Hematopoietic multipotent progenitor cell treated with erythropoietin and hydrocortisone succinate and interleukin-3 and kit ligand, for 6 days (in vitro differentiated cells): ENCODE measurements at places on chromosomes 3 and 15.
A peak's percentile ranks its signal among the peaks of the same experiment; 100 is the strongest.

- no peak for DNase-seq
Observed at GRCh38 chr15:77040673-77041072, 30.2 kb downstream of the TSPAN3 start.

DNA sequence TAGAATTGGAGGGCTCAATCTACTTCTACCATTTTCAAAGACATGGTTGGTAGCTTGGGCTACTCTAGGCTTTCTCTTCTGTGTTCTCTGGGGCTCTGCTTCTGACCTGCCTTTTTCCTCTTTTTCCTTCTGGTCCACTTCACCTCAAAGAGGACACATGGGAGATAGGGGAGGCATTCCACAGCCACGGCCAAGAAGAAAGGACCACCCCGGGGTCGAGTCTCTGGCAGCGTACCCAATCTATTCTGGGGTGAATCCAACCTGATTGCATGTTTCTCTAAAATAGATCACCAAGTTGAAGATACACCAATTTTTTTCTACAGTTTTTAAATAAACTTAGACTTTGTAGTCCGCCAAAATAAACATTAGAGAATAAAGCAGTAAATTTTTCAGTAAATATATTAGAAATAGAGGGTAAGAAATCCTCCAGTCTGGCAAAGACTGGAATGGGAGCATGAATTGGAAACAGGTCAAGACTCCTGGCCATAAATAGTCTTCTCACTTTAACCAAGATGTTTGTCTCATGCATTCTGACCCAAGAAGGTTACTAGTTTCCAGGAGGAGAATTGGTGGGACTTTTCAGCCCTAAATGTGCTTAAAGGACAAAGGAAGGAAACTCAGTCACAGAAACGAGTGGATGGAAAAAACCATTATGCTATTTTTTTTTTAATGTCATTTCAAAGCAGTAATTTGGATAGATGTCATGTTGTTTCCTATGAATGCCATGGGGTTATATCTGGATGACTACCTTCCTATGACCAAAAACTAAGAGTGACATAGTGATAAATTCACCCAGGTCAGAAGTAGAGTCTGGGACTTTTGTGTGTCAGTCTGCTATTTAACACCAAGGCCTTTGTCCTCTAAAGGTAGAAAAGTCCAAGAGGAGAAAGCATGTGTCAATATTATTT, 71.3 kb upstream of the PHLDB2 start:
- DNase-seq: no peak

- DNase-seq: no peak
Observed at GRCh38 chr3:159934216-159934615, 54.4 kb upstream of the IL12A start.

DNA sequence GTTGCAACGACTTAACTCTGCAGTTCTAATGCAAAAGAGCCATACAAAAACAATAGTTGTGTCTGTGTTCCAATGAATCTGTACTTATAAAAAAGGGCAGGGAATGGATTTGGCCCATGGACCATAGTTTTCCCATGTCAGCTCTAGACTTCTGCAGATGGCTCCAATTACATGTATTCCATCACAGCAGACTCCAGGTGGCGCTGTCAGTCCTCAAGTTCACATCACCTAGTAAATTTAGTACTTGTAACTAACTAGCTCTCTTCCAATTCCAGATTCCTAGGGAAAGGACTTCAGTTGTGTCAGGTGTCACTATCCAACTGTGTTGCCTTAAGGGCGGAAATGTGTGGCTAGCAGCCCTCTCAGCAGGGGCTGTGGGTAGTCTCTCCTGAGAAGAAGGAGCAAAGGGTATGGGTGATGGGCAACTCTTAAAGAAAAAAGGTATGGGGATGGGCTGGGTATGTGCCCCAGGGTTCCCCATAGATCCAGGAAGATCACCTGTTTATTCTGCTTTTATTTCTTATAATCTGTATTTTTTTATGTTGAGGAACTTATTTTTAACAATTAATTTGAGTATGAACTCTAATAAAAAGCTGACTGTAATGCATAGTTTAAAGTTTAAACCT, 36.2 kb downstream of the BBS4 start:
- peak; percentile 85 for DNase-seq

DNA sequence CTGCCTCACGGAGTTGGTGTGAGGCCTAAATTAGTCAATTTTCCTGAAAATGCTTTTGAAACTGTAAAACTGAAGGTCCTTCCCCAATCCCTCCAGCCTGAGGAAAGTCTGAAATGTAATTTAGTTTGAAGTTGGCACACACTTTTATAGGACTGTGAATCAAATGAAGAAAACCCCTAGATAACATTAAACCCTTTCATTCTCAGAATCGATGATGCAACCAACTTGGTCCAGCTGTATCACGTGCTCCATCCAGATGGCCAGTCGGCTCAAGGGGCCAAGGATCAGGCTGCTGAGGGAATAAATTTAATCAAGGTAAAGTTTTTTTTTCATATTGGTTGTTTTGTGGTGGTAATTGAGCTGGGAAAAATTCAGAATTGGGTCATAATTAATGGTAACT, 11.7 kb downstream of the MRPS22 start:
- DNase-seq: no peak

DNA sequence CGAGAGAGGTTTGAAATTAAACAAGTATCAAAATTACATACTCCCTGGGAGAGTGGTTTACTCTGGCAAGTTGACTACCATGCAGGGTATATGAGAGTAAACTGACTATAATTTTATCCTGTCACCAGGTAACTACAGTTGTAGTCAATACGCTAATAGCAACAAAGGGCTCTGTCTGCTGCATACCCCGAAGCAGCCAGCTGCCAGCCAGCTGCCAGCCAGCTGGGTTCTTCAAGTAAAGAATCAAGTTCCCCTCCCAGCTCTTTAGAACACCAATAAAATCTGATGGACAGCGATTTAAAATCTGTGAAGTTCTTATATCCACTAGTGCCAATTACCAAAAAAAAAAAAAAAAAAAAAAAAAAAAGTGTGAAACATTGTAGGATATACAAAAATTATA, 417.7 kb upstream of the CFAP20DC start:
- no peak for DNase-seq

- DNase-seq: no peak
Observed at GRCh38 chr15:46576646-46577395, 942.0 kb downstream of the SQOR start.

DNA sequence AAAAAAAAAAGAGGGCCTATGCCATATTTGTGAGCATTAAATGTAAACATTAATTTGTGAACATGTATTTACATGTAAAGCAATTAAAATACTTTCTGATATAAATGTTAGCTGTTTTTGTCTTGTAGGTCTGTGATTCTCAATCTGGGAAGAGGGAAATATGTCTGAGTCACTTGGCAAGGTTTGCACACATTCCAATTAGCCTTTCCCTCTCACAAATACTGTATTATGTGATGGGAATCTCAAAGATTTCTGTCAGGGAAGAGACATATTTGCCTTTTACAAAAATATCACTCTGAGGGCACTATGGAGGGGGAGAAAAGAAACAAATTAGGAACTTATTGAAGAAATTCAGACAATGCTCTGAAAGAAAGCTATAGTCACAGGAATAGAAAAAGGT, 483.6 kb downstream of the GBE1 start:
- no peak for DNase-seq

GRCh38 chr3:141401095-141401494, 32.8 kb downstream of the ZBTB38 start:
- DNase-seq: no peak

DNA sequence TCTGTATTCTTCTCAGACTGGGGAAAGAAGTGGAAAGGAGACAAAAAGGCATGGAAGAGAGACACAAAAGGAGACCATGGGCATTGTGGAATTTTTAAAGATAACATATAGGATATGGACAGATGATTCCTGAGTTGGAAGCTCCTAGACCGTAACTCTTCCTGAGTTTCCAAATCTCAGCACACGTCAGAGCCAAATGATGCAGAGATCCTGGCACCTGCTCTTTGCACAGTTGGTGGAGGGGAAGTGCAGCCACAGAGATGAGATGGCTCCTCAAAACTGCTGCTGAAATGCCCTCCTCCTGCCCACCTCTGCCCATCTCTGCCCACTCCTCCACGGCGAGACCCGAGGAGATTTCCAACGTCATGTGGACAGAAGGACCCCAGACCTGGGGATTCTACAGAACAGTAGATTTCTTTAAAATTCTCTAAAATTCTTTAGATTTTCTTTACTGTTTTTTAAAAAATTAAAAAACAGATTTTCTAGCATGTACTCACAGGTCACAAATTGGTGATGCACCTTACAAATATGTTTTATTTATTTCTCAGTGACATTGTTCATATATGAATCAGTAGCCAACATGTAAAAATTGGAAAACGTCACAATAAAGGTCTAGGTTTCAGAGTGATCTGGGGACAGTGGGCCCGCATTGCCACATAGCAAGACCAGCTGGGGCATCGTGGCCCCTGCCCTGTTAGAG, 8.1 kb downstream of the CPN2 start:
- no peak for DNase-seq

GRCh38 chr15:94674296-94674695, 442.9 kb downstream of the MCTP2 start:
- no peak for DNase-seq

- peak; percentile 96 for DNase-seq
Observed at GRCh38 chr15:40367686-40368611, 9.9 kb downstream of the DISP2 start.

- DNase-seq: no peak
Observed at GRCh38 chr3:150161011-150161410, 190.3 kb upstream of the PFN2 start.

DNA sequence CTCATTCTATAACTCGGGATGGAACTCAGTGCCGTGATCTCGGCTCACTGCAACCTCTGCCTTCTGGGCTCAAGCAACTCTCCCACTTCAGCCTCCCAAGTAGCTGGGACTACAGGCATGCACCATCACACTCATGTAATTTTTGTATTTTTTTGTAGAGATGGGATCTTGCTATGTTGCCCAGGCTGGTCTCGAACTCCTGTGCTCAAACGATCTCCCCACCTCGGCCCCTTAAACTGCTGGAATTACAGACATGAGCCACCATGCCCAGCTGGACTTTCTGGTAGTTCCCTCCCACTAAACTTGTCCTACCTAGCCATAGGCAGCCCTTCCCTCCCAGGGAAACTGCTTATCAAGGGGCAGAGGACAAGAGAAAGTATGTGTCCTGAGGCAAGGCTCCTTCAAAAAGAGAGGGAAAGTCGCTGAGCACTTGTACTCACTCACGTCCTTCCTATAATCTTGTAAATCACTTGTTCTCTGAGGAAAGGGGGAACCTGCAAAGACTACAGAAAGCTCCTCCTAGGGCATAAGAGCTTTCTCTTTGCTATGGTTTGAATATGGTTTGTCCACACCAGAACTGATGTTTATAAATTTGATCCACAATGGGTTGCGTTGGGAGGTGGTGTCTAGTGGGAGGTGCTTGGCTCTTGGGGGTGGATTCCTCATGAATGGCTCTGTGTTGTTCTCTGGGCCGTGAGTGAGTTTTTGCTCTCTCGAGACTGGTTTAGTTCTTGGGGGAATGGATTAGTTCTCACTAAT, 13.6 kb upstream of the TBL1XR1 start:
- DNase-seq: no peak

GRCh38 chr15:76185716-76186115, 125.6 kb downstream of the ETFA start:
- peak; percentile 75 for DNase-seq

- no peak for DNase-seq
Observed at GRCh38 chr3:30342318-30343060, 263.9 kb upstream of the TGFBR2 start.

DNA sequence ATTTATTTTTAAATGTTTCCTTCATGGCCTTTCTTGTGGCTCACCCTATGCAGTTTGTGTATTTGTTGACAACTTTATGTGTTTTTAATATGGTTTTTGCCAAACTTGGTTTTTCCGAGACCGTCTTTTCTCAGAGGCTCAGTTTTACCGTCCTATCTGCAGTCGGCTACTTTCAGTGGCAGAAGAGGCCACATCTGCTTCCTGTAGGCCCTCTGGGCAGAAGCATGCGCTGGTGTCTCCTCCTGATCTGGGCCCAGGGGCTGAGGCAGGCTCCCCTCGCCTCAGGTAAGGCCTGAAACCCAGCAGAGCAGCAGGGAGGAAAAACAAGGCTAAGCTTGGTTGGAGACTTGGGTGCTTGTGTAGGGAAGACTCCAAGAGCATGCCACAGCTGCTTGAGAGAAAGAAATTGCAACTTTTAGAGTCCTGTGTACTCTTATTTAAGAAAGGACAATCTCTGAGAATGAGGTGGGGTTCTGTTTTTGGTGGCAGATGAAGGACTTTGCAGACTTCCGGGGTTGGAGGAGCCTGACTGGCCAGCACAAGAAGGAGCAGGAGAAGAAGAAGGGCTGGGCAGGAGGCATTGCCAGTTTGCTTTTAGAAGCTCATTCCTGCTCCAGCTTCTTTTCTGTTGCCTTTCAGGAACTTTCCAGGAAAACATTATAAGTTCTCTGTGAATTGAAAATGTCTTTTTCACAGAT, at the start of gene TIGIT:
TSS of gene TIGIT (plus strand) at position 191 of the 698 bp plus-strand sequence. CDS start at position 225, 34 bp downstream.
- DNase-seq: no peak

GRCh38 chr3:161894657-161895056, 398.0 kb downstream of the OTOL1 start:
- no peak for DNase-seq

DNA sequence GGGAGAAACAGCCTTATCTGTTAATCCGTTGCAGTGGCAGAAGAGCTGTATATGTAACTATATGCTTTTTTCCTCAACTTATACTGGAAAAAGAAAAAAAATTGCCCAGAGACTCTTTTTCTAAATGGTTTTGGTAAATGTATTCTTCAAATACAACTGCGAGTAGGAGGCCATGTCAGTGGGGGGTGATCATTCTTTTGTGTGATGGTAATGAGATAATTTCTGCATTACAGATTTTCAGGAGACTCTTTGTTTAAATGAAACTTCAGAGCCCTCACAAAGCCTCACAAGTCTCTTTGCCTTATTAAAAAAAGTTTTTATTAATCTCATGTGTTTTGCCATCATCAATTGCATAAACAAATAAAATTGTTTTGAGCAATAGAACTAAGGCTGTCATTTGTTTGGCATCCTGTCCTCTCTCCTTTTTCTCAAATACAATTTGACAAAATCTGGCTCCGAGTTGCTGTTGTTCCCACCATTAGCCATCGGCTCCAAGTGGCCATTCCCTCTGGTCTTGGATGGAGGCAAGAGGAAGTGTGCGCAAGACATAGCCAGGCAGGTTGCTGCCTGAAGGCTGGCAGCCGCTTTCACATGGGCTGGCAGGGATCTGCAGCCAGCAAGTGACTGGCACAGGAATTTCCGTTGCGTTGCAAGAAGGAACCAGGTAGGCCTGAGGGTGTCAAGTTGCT, 116.7 kb downstream of the FNDC3B start:
- DNase-seq: no peak

DNA sequence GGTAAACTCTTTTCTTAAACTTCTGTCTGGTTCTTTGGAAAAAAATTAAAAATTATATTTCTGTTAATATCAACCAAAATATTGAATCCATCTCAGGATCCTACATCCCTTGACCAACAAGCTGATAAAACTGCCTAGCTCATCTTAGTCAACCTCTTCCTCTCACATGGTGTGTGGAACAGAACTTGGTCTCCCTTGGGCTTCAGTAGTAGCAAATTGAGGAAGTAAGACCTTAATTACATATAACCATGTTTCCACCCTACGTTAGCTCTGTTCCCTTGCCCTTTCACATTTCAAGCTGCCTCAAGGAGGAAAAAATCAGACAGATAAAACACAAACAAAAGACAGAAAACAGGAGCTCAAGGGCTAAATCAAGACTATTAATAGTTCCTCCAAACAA, 116.4 kb downstream of the GREM1 start:
- peak; percentile 19 for DNase-seq
